Cardiac muscle cell (in vitro differentiated cells and primary cell): ENCODE measurements at places on chromosomes 3 and 15. TPM values are rescaled to one million over a fixed set of nuclear protein-coding genes. Genes with fewer than 3 reads are reported as not detected.
A peak's percentile ranks its signal among the peaks of the same experiment; 100 is the strongest.

DNA sequence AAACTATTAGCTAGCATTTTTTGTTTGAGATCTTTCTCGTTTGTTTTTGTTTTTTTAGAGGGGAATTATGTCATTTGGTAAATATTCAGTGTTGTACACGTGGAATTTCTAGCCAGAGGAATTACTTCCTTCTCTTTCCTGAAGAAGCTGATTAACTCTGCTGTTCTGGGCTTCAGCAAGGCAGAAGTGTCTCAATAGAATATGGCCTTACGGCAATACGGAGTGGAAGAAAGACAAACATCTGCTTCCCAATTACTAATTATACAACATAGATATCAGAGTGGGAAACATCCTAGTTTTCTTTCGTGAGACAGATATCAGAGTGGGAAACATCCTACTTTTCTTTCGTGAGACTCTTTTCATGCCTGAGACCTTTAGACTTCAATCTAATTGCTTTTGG is 11.9 kb downstream of the P3H2 start:
- no peak overlapping the region for H3K4me3 ChIP-seq
- H3K36me3 ChIP-seq = no peaks in the 10 kb centered on the region
- no peaks in the 10 kb centered on the region for H3K27me3 ChIP-seq
- peaks cover 18% of the 10 kb centered on the region for H3K4me1 ChIP-seq
- peak overlapping the region; percentile 88 for H3K27ac ChIP-seq

DNA sequence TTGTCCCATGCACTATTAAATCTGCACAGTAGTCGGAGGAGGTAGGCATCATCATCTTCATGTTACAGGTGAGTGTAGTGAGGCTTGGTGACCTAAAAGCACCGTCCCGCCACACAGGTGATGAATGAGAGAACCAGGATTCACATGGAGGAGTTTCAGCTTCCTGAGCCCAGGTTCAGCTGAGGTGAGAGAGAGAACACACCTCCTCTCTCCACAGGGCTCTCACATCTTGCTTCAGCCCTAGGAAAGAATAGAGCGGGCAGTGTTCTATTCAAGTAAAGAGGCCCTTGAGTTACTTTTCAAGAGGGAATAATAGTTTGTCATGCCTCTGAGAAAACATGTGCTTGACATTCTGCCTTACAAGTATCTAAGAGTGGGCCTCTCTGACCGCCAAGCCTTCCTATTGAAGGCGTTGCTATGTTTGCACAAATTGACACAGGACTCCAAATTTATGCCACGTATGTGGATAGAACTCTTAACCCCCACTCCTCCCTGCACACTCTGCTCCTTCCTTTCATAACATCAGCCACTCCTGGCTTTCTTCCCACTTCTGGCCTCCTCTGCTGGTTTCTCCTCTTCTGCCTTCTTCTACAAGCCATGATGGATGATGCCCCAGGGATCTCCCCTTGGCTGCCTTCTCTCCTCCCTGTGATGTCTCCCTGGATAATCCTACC is 138.3 kb upstream of the ABHD17C start:
- no peaks in the 10 kb centered on the region for H3K36me3 ChIP-seq
- peak; percentile 62 for DNase-seq
- no peak overlapping the region for H3K27ac ChIP-seq
- no peak overlapping the region for H3K4me3 ChIP-seq
- H3K27me3 ChIP-seq = peaks cover 21% of the 10 kb centered on the region

DNA sequence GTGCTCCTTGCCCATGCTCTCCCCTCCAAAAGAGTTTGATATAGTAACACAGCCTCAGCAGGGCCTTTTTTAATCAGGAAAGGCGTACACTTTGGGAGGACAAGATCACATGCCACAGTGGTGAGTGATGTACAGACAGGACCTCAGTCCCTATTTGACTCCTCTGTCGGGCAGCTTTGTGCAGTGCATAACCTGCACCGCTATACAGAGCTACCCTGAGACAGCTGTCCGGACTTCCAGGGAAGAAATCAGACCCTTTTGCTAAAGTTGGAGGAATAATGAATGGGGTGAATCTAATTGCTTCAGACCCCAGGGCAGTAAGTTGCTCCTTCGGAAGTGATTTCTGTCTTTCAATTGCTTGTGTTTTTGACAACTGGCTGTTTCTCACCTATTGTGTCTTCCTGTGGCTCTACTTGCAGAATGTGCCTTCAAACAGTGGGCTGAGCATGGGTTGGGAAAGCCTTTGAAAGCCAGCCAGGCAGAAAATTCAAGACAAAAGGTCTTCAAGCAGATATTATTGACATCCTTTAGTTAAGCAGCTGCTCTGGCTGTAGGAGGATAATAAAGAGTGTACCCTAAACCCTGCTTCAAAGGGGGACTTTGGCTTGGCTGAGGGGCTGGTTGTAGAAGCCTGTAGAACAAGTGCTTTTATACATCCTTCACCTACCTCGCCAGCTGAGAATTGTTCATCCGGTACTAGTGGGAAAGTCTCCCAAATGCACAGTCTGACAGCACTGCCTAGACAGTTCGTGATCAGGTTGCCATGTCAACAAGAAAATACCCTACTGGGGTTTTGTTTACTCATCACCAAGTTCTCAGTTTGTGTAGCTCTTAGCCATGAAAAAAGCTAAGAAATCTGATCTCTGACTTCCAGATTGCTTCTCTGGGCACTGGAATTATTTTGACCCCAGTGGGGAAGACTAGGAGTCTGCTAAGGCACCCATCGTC is 35.1 kb downstream of the SNTN start:
- no peaks in the 10 kb centered on the region for H3K4me1 ChIP-seq
- no peak overlapping the region for H3K4me3 ChIP-seq

GRCh38 chr3:156819842-156820691 is 6.1 kb upstream of the LEKR1 start:
- no peak overlapping the region for H3K4me3 ChIP-seq
- H3K27me3 ChIP-seq = peaks cover 8% of the 10 kb centered on the region
- peaks cover 22% of the 10 kb centered on the region for H3K4me1 ChIP-seq
- DNase-seq = no peak
- no peak overlapping the region for H3K27ac ChIP-seq

Gene GASK1A
- 0.78 and 0.80 TPM in 2 replicates for total RNA-seq

GRCh38 chr3:109995377-109995776 is 658.0 kb upstream of the DPPA4 start:
- no peak for DNase-seq
- H3K36me3 ChIP-seq = no peaks in the 10 kb centered on the region
- no peak overlapping the region for H3K27ac ChIP-seq
- no peaks in the 10 kb centered on the region for H3K4me1 ChIP-seq
- no peak overlapping the region for H3K4me3 ChIP-seq

DNA sequence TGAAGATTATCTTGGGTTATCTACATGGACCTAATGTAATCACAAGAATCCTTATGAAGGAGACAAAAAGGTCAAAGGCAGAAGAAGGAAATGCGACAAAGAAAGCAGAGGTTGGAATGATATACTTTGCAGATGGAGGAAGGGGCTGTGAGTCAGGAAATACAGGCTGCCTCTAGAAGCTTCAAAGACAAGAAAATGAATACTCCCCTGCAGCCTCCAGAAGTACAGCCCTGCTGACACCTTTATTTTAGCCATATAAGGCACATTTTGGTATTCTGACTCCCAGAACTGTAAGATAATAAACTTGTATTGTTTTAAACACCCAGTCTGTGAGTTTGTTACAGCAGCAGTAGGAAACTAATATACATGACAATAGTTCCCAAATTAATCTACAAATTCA is 58.6 kb downstream of the SIDT1 start:
- no peak overlapping the region for H3K27ac ChIP-seq
- no peaks in the 10 kb centered on the region for H3K36me3 ChIP-seq
- H3K27me3 ChIP-seq = no peaks in the 10 kb centered on the region
- H3K4me1 ChIP-seq = no peaks in the 10 kb centered on the region

DNA sequence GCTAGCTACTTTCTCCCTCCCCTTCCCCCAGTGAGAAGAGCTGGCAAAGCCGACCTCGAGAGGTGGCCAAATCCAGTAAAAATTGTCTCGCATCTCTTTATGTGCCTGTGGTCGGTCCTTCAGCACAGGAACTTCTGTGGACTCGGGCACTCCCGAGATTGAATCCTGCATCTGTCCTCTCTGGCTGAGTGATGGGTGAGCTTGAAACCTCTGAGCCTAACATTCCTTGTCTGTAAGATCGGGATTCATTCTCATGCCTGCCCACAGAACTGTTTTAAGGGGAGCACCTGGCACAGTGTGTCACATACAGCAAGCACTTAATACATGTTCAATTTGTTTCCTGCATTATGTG is 11.3 kb downstream of the CX3CR1 start:
- no peaks in the 10 kb centered on the region for H3K36me3 ChIP-seq
- H3K27ac ChIP-seq = peak overlapping the region; percentile 56
- H3K4me3 ChIP-seq = no peak overlapping the region
- peaks cover 12% of the 10 kb centered on the region for H3K4me1 ChIP-seq
- no peaks in the 10 kb centered on the region for H3K27me3 ChIP-seq

Gene NOP10
- total RNA-seq = 110 and 143 TPM in 2 replicates

DNA sequence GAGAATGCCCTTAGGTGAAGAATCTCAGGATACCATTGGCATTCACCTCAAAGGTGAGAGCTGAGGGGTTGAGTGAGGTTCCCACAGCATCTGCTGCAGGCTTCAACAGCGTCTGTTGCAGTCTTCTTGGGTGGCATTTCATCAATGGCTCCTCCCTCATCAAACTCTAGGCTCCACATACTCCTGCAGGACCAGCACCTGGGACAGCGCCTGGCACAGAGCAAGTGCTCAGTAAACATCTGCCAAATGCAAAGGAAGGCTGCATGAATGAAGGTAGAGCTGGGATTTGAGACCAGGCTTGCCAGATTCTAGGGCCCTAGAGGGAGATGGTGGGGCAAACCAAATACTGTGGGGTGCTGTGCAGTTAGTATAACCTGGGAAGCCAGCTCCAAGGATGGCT is 9.6 kb downstream of the TRH start:
- DNase-seq = peak; percentile 25
- no peak overlapping the region for H3K27ac ChIP-seq
- H3K27me3 ChIP-seq = peaks cover 5% of the 10 kb centered on the region
- peaks cover under 1% of the 10 kb centered on the region for H3K4me1 ChIP-seq

GRCh38 chr3:29870136-29870535 is 589.3 kb downstream of the RBMS3 start:
- no peaks in the 10 kb centered on the region for H3K36me3 ChIP-seq
- H3K4me3 ChIP-seq = no peak overlapping the region

- peaks cover 4% of the 10 kb centered on the region for H3K36me3 ChIP-seq
- no peaks in the 10 kb centered on the region for H3K4me1 ChIP-seq
- no peak overlapping the region for H3K27ac ChIP-seq
- H3K4me3 ChIP-seq = no peak overlapping the region
- DNase-seq = no peak
These were observed 131.3 kb downstream of the PDE8A start for GRCh38 chr15:85112997-85113396.

DNA sequence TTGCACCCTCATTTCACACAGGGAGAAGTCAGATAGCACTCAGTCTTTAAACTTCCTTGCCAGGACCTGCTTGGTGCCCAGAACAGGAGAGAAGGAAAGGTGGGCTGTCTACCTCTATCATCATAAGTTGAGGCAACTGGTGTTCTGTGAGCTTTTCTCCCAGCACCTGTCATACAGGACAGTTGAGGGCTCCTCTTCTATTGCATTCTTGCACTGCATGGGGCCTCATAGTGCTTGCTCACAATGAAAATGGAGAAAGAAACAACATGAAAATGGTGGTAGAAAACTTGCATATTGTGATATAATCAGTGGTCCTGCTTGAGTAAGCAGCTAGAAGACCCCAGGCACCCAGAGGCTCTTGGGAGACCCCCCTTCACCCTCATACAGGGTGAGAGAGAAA is 311.7 kb upstream of the GOLIM4 start:
- DNase-seq = no peak
- H3K36me3 ChIP-seq = no peaks in the 10 kb centered on the region
- H3K27ac ChIP-seq = no peak overlapping the region
- peaks cover 3% of the 10 kb centered on the region for H3K4me1 ChIP-seq
- H3K27me3 ChIP-seq = no peaks in the 10 kb centered on the region

- H3K4me3 ChIP-seq = peak overlapping the region; percentile 13
- no peaks in the 10 kb centered on the region for H3K4me1 ChIP-seq
These were observed 438 bp downstream of the SHOX2 start for GRCh38 chr3:158105710-158106253.

Gene FOXB1
- total RNA-seq = not detected in 2 replicates

GRCh38 chr3:125608419-125608818 is 13.1 kb upstream of the OSBPL11 start:
- no peak for DNase-seq
- no peak overlapping the region for H3K4me3 ChIP-seq
- H3K27ac ChIP-seq = no peak overlapping the region

Gene IL16
- total RNA-seq = 0.14 TPM in 1 of 2 replicates, not detected in the other
